GM12878 (cell line): ENCODE measurements at places on chromosomes 1 and 21. TPM values are rescaled to one million over a fixed set of nuclear protein-coding genes. Genes with fewer than 3 reads are reported as not detected.

- no peaks in the 10 kb centered on the region; the same call in none of the 2 replicates for H3K27me3 ChIP-seq
- no peak overlapping the region for H3K27ac ChIP-seq
- DNase-seq, result no peak
- no peaks in the 10 kb centered on the region for H3K36me3 ChIP-seq
- H3K4me3 ChIP-seq, result no peak overlapping the region
Observed at GRCh38 chr1:168121401-168122011, 15.2 kb downstream of the GPR161 start.

DNA sequence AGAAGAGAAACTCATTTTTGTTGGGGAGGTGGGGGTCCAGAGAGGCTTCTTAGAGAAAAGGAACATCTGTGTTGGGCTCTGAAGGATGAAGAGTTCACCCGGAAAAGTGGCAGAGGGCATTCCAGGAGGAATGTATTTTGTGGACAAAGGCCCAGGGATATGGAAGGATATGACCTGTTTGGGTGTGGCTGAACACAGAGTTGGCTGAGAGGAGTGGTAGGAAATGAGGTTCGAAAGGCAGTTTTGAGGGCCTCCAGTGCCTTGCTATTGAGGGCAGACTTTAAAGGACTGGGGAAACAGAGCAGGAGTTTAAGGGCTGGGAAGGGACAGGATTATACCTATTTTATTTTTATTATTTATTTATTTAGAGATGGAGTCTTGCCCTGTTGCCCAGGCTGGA, 27.3 kb upstream of the WASF2 start:
- no peak overlapping the region for H3K27ac ChIP-seq
- no peaks in the 10 kb centered on the region for H3K36me3 ChIP-seq
- no peaks in the 10 kb centered on the region; the same call in 1 of the 2 replicates for H3K4me1 ChIP-seq
- no peak for DNase-seq
- no peak overlapping the region for H3K4me3 ChIP-seq

DNA sequence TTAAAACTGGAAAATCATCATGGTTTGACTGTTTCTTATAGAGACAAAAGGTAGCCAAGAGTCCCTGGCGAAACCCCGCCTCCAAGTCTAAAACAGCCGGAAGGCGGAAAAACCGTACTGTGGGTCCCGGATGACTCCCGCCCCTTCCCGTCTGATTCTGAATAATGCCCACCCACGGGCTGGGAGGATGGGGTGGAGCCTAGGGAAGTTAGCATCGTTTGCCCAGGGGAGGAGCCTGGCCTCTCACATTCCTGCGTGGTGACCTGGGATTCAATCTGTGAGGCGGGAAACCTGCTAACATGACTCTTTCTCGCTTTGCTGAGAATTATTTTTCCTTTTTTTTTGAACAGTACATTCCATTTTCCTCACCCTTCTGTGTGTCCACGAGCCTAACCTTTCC, 124.9 kb downstream of the KCNK1 start:
- no peaks in the 10 kb centered on the region for H3K4me1 ChIP-seq
- no peak for DNase-seq

GRCh38 chr1:86394416-86394815, 1.7 kb downstream of the ODF2L start:
- no peak for DNase-seq
- H3K36me3 ChIP-seq, result no peaks in the 10 kb centered on the region
- H3K4me3 ChIP-seq, result no peak overlapping the region
- H3K27ac ChIP-seq, result no peak overlapping the region

- H3K4me1 ChIP-seq, result peaks cover 15% of the 10 kb centered on the region
- no peak for DNase-seq
- H3K27ac ChIP-seq, result no peak overlapping the region
- H3K36me3 ChIP-seq, result no peaks in the 10 kb centered on the region
- no peak overlapping the region for H3K4me3 ChIP-seq
Observed at GRCh38 chr1:212589446-212589845, 19.1 kb upstream of the ATF3 start.

DNA sequence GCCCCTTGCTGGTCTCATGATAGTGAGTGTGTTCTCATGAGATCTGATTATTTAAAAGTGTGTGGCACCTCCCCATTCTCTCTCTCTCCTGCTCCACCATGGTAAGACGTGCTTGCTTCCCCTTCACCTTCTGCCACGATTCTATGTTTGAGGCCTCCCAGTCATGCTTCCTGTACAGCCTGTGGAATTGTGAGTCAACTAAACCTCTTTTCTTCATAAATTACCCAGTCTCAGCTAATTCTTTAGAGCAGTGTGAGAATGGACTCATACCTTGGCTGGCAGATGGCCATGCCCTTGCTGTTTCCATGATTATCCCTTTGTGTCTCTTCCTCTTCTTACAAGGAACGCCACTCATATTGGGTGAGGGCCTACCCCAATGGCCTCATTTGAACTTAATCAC, 40.3 kb downstream of the PSMG1 start:
- H3K27me3 ChIP-seq, result 0 out of 2 replicates have a peak, but pooled peaks cover 2% of the 10 kb centered on the region
- no peaks in the 10 kb centered on the region for H3K4me1 ChIP-seq
- H3K27ac ChIP-seq, result no peak overlapping the region

DNA sequence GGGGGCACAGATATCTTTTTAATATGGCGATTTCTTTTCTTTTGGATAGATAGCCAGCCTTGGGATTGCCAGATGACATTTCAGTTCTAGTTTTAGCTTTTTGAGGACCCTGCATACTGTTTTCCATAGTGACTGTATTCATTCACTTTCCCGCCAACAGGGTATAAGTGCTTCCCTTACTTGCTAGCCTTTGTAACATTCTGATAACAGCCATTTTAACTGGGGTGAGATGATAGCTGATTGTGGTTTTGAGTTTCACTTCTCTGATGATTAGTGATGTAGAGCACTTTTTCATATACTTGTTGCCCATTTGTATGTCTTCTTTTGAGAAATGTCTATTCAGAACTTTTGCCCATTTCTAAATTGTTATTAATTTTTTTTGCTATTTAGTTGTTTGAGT, 151.9 kb downstream of the NTPCR start:
- DNase-seq, result no peak
- H3K27ac ChIP-seq, result no peak overlapping the region
- H3K36me3 ChIP-seq, result no peaks in the 10 kb centered on the region
- H3K4me1 ChIP-seq, result no peaks in the 10 kb centered on the region

DNA sequence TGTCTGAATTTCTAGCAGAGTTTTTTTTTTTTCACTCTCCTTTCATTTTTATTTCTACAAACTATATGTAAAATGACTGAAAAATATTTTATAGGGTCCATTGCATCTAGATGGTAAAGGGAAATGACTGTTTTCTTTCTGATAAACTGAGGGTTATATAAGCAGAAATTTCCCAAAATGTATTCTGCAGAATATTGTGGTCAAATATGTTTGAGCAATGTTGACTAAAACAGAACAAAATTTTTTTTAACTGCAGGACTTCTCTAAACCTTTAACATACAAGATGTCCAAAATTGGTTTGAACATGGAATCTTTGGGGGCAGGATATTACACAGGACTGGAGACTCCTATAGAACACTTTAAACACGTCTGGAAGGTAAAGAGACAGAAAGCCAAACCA, 190.5 kb downstream of the TOMM20 start:
- no peaks in the 10 kb centered on the region for H3K36me3 ChIP-seq
- peaks cover 14% of the 10 kb centered on the region for H3K4me1 ChIP-seq
- H3K27me3 ChIP-seq, result no peaks in the 10 kb centered on the region
- no peak overlapping the region for H3K27ac ChIP-seq

GRCh38 chr1:175130649-175131045, 61.9 kb downstream of the KIAA0040 start:
- peaks cover 28% of the 10 kb centered on the region for H3K4me1 ChIP-seq
- H3K27ac ChIP-seq, result peak overlapping the region; percentile 4; the same call in 1 of the 2 replicates
- H3K36me3 ChIP-seq, result no peaks in the 10 kb centered on the region

GRCh38 chr1:41664861-41665640, 180.6 kb upstream of the EDN2 start:
- peaks cover 24% of the 10 kb centered on the region for H3K4me1 ChIP-seq
- no peaks in the 10 kb centered on the region for H3K27me3 ChIP-seq
- no peak for DNase-seq
- H3K36me3 ChIP-seq, result no peaks in the 10 kb centered on the region

GRCh38 chr1:168081373-168082007, 55.2 kb downstream of the GPR161 start:
- no peak overlapping the region for H3K27ac ChIP-seq
- H3K27me3 ChIP-seq, result no peaks in the 10 kb centered on the region
- H3K4me3 ChIP-seq, result no peak overlapping the region
- no peaks in the 10 kb centered on the region for H3K4me1 ChIP-seq
- no peaks in the 10 kb centered on the region; the same call in 1 of the 2 replicates for H3K36me3 ChIP-seq

- no peaks in the 10 kb centered on the region for H3K4me1 ChIP-seq
- no peak overlapping the region for H3K4me3 ChIP-seq
- H3K27ac ChIP-seq, result no peak overlapping the region
- no peaks in the 10 kb centered on the region for H3K36me3 ChIP-seq
Observed at GRCh38 chr1:192261476-192261875, 55.3 kb upstream of the RGS21 start.

Gene NPPB
- not detected in 2 replicates for total RNA-seq

Gene FMO1
- not detected in 2 replicates for total RNA-seq

Gene KRTAP11-1
- total RNA-seq, result not detected in 2 replicates

Gene COL11A1
- not detected in 2 replicates for total RNA-seq
